ENCODE measurements at places on chromosomes 12 and 14.

GRCh38 chr12:90829044-90829443 is 125.9 kb downstream of the CCER1 start:
- no peak for DNase-seq

DNA sequence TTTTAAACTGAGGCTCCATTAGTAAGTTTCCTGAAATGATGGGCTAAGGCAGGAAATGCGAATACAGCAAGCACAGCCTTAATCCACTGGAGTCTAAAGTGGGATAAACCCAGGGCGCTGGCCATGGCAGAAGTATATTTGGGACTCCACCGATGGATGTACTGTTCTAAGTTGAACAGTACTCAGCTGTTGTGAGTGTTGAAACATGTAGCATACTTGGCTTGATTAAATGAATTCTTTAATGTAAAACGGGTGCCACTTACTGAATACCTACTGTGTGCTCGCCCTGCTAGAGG is 996 bp downstream of the SSPN start:
- no peak for DNase-seq

DNA sequence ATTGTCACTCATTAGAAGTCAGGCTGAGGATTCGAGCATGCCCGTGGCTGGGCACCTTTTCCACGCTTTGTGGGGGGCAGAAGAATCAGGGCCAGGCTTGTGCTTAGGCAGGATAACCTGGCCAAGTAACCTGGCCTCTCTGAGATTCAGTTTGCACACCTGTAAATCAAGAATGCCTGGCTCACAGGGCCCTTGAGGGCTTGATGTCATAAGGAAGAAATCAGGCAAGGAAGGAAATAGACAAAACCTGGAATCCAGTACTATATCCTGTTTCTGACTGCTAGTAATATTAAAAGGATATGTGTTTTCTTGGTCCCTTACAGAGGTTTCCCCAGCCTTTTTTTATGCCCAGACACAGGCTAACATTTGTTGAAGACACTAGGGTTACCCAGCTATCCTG is 91.9 kb downstream of the SAMD4A start:
- DNase-seq, result no peak

DNA sequence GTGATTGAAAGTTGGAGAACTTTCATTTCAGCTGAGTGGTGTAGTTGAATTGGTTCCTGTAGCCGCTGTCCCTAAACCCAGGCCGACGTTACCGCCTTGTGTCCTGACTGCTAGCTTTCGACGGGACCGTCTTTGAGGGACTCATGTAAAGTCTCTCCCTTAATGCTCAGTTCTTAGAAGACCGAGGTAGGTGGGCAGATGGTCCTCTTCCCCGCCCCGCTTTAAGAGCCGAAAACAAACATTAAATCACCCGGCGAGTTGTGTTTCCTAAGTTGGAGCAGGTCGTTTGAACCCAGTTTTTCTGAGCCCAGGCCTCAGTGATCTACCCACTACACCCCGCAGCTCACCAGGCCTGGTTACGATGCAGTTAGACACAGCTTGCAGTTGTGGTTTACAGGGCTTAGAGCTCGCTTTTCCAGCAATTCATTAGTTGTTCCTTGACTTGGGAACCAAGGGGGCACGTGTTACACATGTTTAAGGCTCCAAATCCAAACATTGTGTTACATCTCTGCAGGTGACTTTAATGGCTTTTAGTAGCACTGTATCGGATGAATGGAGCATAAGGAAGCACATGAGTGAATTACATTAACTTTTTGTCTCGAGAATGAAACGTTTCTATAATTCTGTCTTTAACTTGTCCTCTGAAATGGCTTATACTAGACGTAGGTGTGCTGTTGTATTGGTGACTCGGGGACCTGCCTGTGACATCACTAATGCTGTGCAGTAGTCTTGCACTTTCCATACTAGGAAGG is 790 bp downstream of the NEDD1 start:
- DNase-seq, result no peak

DNA sequence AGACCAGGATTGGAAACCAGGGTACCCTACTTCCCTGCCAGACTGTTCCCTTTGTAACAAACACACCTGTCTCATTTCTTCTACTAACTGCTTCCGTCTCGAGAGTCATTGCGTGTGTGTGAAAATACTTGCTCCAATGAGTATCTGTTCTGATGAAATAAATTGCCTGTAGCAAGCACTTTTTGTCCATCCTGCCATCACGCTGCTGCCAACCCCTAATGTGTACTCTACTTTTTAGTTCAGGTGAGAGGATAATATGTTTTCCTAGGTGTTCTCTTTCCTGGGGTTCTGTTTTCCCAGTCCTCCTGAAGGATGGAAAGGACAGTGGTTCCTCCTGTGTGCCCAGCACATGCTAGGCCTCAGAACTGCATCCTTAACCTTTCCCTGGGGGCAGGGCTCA is 1.0 kb downstream of the TUNAR start:
- DNase-seq, result no peak

DNA sequence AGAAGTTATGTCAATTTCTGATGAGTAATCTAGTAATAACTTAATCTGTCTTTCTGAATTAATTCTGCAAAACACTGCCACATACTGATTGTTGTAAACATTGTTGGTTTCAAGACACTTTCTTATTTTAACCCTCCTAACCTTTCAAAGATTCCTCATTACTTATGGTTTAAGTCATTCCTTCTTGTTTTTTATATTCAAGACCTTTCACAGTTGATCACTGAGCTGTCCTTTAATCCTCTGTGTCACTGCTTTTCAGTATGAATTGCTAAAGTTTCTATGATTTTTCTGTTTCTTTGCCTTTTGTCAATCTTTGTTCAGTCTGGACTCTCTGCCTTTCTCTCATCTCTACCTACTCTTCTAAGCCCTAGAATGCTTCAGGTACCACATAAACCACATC is 164.7 kb downstream of the RAD51B start:
- DNase-seq, result no peak

- DNase-seq, result no peak
Measured at GRCh38 chr12:52217223-52217622, 15.8 kb upstream of the KRT7 start.

GRCh38 chr12:104738776-104739642 is 219.1 kb downstream of the SLC41A2 start:
- no peak for DNase-seq

DNA sequence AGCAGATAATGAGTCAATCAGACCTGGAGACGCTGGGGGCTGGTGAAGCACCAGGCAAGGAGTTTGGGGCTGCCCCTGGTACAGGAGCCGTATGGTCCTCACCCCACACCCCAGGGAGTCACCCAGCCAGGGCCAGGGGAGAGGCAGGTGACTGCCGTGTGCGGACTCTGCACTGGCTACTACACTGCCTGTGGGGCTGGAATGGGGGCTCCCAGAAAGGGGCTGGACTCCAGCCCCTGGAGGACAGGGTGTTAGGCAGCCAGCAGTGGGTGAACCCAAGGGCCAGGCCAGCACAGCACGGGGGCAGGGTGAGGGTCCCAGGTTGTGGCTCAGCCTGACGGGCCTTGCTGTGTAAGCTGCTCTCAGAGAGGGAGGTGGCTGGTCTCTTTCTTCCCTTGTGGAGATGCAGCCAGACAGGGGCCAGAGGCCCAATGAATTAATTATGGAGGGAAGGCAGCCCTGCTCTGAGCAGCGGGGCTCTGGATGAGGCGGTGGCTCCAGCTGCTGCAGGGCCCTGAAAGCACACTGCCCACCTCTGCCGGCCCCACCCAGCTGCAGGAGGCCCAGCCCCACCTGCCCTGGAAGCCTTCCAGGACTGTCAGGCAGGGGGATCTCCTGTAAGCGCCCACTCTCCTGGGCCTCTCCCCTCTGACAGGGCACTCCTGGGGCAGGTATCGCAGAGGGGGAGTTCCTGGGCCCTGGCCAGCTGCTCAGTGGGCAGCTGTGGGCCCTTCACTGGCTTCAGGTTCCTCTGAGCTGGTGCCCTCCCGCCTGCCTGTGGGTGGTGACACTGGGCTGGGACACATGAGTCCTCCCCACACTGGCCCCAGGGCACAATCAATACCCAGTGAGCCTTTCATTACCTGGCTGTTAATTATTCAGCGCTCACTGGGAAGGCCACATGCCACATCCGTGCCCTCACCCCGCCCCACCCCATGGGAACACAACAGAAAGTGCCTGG is 142.5 kb upstream of the C14orf180 start:
- DNase-seq, result no peak

- no peak for DNase-seq
Measured at GRCh38 chr12:64890873-64891468, 66.5 kb downstream of the TBC1D30 start.

GRCh38 chr12:115088995-115089841 is 405.2 kb upstream of the TBX3 start:
- no peak for DNase-seq

GRCh38 chr14:38225946-38226345 is 18.2 kb downstream of the SSTR1 start:
- no peak for DNase-seq

- DNase-seq, result no peak
Measured at GRCh38 chr12:86117711-86118110, 138.5 kb downstream of the MGAT4C start.

DNA sequence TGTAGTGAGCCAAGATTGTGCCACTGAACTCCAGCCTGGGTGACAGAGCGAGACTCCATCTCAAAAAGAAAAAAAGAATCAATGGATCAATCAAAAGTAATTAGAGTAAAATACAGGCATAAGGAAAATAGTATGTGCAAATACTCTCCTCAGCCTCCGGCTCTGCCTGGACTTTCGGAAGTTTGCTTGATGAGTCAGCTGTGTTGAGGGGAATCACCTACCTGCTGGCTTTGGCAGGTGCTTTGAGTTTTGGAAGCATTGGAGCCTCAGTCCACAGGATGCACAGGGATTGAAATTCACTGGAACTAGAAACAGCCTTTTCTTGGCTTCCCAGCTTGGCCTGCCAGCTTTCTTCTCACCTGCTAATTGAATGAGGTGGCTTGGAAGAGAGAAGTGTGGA is 268.2 kb downstream of the PCNX1 start:
- no peak for DNase-seq

GRCh38 chr12:70196811-70197281 is 46.4 kb upstream of the CNOT2 start:
- no peak for DNase-seq

DNA sequence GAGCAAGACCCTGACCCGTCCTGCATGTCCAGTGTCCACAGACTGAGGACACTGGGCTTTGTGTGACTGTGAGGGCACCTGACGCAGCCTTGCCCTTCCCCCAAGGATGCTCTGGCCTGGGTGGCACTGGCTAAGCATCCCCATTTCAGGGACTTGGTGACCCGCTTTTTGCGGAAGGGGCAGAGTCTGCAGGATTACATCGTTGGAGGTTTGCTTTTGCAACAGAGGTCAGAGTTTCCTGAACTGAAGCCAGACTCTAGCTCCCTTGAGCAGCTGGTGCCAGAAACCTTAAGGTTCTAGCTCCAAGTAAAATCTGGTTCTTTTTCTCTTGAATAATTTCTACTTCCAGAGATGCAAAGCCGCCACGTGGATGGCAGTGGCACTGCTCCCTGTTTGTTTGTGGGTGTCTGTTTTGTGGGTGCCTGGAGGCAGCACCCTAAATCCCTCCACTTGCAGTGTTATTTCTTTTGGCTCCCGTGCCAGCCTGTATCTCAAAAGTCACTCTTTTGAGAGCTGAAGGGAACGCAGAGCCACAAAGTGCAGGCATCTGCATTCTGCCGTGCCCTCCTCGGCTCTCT is 184.7 kb downstream of the TSPAN9 start:
- DNase-seq, result no peak
